ENCODE measurements at places on chromosomes 1 and 21.

- DNase-seq, result no peak
Observed at GRCh38 chr1:42168391-42168670, 3.8 kb upstream of the GUCA2A start.

GRCh38 chr1:175045097-175045496 is 21.9 kb upstream of the MRPS14 start:
- DNase-seq, result no peak

- DNase-seq, result peak; percentile 15
Observed at GRCh38 chr1:182299728-182300616, 91.6 kb downstream of the GLUL start.

- DNase-seq, result no peak
Observed at GRCh38 chr1:244454412-244454811, 2.7 kb upstream of the ADSS2 start.

DNA sequence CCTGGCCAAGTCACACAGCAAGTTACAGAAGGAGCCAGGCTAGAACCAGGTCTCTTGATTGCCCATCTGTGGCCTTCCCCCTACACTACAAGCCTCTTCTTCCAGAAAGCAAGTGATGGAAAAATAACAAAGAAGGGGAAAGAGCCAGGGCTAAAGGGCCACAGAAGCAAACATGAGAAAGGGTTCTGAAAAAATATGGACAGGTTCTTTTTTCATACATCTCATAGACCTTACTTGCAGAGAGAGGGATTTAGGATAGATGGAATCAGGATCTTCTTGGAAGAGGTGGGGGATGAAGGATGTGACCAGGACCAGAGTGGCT is 3.2 kb downstream of the RHBG start:
- no peak for DNase-seq

- DNase-seq, result no peak
Observed at GRCh38 chr1:230332061-230332460, 94.1 kb downstream of the PGBD5 start.

DNA sequence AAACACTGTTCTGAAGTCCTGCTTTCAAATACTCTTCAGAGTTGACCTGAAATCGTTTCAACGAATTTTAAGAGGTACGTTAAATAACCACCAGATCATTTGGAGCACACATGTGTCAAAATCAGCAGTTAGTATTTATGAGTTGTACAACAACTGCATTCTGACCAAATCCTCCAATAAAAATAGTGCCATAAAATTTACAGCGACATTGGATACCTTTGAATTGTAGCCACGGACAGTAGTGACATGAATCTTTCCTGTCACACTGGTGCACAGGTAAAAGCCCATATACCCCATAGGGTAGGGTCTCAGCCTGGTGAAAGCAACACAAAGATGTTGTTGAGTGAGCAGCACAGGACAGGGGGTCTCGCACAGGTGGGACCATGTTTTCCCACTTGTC is 121.5 kb downstream of the CLIC6 start:
- no peak for DNase-seq

GRCh38 chr1:66088787-66089186 is 296.1 kb downstream of the PDE4B start:
- DNase-seq, result no peak

GRCh38 chr1:202105571-202106339 is 17.0 kb upstream of the GPR37L1 start:
- peak; percentile 72 for DNase-seq

DNA sequence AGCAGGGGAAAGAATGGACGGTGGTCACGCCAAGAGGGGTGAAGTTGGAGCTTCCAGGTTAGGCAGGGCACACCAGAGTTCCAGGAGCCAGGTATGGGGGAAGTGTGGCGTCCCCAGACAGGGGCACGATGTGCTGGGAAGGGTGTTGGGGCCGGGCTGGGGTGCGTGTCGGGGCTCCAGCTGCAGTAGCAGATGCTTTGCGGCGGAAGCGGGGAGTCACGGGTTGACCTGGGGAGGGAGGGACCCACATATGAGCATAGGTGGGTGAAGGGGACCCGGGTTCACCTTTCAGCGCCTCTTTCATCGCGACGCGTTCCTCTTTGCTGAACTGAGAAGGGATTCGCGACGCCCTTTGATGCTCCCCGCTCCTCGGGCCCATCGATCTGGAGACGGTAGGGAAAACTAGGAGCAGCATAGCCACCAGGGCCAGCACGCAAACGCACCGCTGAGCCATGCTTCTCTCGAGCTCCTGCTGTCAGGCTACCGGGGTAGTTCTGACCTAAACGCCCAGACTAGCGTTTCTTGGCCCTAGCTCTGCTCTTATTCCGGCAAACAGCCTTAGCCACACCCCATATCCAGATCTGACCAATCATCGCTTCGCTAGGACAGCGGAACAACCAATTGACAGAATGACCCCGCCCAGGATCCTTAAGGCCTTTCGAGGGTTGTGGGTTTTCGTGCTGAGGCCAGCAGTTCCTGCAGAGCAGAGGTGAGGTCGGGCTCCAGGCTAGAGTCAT is at the start of gene PM20D1:
TSS of gene PM20D1 (minus strand) at position 514 of the 737 bp plus-strand sequence. CDS start at position 454, 60 bp downstream.
- DNase-seq, result no peak

DNA sequence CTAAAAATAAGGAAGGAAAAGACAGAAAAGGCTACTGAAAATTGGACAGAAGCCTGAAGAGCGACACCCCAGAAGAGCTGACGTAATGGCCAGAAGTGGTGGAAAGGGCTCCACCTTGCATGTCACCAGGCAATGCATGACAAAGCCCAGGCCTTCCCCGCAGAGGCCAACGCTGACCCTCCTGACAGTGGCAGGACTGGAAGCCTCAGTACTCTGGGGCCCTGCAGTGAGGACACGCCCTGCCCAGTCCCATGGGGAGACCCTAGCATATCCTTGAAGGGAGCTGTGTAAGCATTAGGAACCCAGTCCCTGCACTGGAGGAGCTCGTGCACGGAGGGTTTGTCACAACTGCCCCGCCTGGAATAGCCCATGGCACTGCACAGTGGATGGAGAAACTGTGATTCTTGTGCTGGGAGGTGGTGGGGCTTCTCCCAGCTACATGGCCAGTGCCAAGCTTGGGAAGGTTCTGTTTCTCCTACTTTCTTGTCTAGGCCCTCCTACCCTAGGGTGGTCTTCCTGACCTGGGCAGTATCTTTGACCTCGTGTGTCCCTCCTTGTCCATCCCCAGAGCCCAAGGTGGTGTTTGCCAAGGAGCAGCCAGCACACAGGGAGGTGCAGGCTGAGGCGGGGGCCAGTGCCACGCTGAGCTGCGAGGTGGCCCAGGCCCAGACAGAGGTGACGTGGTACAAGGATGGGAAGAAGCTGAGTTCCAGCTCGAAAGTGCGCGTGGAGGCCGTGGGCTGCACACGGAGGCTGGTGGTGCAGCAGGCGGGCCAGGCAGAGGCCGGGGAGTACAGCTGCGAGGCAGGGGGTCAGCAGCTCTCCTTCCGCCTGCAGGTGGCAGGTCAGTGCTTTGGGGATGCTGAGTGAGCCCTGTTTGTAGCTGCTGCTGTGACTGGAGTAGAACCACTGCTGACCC is 60.4 kb downstream of the OBSCN start:
- no peak for DNase-seq

- DNase-seq, result peak; percentile 23
Observed at GRCh38 chr1:30697571-30698376, 25.6 kb downstream of the MATN1 start.

- no peak for DNase-seq
Observed at GRCh38 chr1:42420121-42420520, 35.7 kb downstream of the ZMYND12 start.

DNA sequence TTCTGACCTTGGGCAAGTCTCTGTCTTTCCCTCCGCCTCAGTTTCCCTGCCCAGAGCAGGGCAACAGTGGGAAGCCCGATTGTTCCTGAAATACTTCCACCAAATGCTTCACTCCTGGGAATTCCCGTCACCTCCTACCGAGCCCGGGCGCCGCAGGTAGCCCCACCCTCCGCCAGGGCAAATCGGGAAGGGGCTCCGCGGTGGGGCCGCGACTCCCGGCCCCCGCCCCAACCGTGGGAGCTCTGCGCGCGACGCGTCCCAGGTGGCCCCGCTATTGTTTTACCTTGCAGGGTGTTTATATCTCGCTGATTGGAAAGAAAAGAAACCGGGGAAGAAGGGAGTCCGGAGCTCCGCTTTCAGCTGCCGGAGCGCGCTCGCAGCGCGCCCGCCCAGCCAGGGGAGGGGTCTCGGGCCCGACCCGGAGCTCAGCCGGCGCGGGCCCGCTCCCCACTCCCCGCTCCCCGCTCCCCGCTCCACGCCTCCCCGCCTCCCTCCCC is 407 bp downstream of the IGSF3 start:
- no peak for DNase-seq

- no peak for DNase-seq
Observed at GRCh38 chr1:204480515-204480914, 14.1 kb downstream of the PIK3C2B start.

DNA sequence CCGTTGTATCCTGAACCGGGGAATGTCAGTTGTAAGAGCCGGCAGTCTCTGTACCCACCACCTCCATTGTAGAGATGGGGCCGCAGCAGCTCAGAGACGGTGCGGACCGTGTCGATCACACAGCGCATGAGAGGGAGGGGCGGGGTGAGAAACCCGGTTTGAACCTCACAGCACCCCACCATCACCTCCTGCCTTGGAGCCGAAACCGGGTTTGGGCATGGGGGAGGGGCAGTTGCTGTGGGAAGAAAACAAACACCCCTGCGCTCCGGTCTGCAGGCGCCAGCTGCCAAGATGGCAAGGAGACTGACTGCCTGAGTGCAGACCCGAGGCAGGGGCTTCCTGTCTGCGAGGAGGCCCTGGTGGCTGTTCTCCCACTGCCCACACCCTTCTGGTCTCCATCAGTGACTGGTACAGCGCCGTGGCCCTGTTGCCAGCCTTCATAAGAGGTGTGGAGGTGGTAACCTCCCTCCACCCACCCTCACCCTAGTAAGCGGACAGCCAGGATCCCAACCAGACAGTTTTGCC is 69.2 kb upstream of the SSBP3 start:
- DNase-seq, result no peak

DNA sequence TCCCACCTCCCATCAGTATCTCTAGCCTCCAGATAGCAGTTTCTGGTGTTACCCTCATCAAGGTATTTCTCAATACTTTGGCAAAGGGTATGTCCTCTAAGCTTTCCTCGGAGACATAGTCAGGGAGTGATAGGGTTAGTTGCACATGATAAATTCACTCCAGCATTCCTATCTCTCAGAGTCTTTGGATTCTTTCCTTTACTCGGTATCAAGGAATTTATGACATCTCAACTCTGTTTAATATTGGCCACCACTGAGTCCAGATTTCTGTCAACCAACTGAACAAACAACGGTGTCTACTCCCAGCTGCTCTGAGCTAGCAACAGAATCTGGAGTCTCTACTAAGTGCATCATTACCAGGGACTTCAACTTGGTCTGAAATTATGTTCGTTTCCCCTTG is 233.4 kb downstream of the TM2D1 start:
- DNase-seq, result peak; percentile 54

GRCh38 chr1:35692317-35692716 is 26.4 kb downstream of the C1orf216 start:
- DNase-seq, result no peak

- DNase-seq, result no peak
Observed at GRCh38 chr1:45608175-45609156, 15.4 kb downstream of the CCDC17 start.

GRCh38 chr1:179794669-179795068 is 51.6 kb downstream of the FAM163A start:
- DNase-seq, result no peak

- no peak for DNase-seq
Observed at GRCh38 chr1:95509989-95510388, 276.0 kb downstream of the RWDD3 start.

- no peak for DNase-seq
Observed at GRCh38 chr1:153231785-153232184, 14.4 kb downstream of the PRR9 start.

GRCh38 chr1:204045430-204045829 is 27.5 kb upstream of the SOX13 start:
- no peak for DNase-seq

DNA sequence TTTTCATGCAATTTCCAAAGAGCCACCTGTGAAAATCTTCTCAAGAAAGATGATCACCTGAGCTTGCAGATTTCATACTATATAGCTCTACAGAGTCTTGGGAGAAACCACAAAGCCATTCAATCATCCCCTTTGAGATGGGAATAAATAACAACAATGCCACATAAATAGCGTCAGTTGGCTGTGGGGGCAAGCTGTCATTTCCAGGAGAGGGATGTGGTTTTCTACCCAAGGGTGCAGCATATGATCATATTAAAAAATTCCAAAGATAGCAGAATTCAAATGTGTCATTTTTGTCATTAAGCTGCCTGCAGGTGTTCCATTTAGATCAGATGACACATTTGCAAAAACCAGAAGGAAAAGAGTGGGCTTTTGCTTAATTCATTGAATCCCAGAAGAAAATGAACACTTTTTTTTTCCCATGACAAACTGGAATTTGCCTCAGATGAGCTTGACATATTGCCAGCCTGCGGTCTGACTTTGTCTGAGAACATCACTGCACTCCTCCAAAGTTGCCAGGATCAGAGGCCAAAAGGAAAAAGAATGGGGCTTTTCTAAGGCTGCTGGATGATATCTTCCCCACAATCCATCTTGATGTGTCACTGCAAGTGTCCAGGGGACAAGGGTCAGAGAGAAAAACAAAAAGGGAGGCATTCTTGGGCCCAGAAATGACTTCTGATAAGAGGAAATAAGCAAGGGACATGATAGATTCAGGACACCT is 314.1 kb upstream of the USP25 start:
- no peak for DNase-seq

- no peak for DNase-seq
Observed at GRCh38 chr1:229784834-229785233, 158.8 kb downstream of the URB2 start.

GRCh38 chr1:1181129-1181937 is 7.7 kb downstream of the TTLL10 start:
- no peak for DNase-seq

DNA sequence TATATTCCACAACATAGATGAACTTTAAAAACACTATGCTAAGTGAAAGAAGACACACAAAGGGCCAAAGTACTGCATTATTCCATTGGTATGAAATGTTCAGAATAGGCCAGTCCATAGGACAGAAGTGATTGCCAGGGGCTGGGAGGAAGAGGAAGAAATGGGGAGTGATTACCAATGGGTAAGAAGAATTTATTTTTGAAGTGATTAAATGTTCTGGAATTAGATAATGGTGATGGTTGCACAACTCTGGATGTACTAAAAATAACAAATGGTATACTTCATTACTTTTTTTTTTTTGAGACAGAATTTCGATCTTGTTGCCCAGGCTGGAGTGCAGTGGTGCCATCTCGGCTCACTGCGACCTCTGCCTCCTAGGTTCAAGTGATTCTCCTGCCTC is 61.7 kb downstream of the CHD5 start:
- DNase-seq, result peak; percentile 53

- DNase-seq, result no peak
Observed at GRCh38 chr1:156316909-156317308, 17.8 kb upstream of the VHLL start.
